ENCODE measurements at places on chromosomes 4 and X. TPM values are rescaled to one million over a fixed set of nuclear protein-coding genes. Genes with fewer than 3 reads are reported as not detected.

The GLUD2 gene
- 0.24 TPM for total RNA-seq

The TRIM61 gene
- total RNA-seq: 5.2 TPM

The CDX4 gene
- not detected for total RNA-seq

The MMRN1 gene
- not detected for total RNA-seq

The CFAP99 gene
- total RNA-seq: not detected

The CABS1 gene
- total RNA-seq: not detected

The RBM46 gene
- total RNA-seq: not detected

The CCSER1 gene
- total RNA-seq: not detected

The FANCB gene
- 23.7 TPM for total RNA-seq

The THAP6 gene
- 27.3 TPM for total RNA-seq

The SMR3B gene
- not detected for total RNA-seq

The GPR119 gene
- not detected for total RNA-seq

The DNAAF6 gene
- not detected for total RNA-seq

The PAGE4 gene
- total RNA-seq: not detected

The SPINK2 gene
- 5.2 TPM for total RNA-seq

The TNMD gene
- total RNA-seq: not detected

The POLN gene
- 3.5 TPM for total RNA-seq

The SPARCL1 gene
- not detected for total RNA-seq

The IQSEC2 gene
- not detected for total RNA-seq

The S100G gene
- total RNA-seq: not detected

The USP17L25 gene
- not detected for total RNA-seq
